Liver (tissue), 10 donors: ENCODE measurements at places on chromosomes 6 and 20. TPM values are rescaled to one million over a fixed set of nuclear protein-coding genes. Genes with fewer than 3 reads are reported as not detected.

- DNase-seq = no peak
These were observed 1.1 kb downstream of the ORC3 start for GRCh38 chr6:87590990-87591389.

DNA sequence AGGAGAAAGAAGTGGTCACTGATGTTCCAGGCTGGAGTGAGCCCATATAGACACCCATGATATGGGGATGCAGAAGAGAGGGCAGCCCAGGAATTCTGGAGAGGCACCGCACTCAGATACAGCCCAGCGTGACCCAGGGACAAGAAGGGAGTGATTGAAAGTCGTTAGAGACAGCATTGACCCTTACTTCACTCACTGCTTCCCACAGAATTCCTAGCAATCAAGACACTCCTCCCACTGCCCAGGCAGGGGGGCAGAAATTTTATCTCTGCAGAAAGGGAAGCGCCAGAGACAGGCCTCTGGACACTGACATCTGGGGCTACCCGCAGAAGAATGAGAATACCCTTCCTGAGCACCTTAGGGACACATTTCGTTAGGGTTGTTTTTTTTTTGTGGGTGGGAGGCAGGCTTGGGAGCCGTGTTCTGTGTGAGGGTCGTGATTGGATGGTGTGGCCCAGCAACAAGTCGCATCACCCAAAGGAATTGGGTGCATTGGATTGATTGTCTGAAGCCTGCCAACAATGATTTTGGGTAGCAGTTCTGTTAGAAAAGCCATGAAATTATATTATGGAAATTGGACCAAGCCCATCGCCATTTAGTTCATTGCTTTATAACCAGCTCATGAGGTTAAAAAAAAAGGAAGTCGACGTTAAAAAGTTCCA, 45.9 kb upstream of the MAP3K4 start:
- DNase-seq = no peak

- no peak for DNase-seq
These were observed 55.6 kb downstream of the ARMC2 start for GRCh38 chr6:108903796-108904195.

NEURL2 gene
- 14.5 TPM for total RNA-seq

KIFC1 gene
- 30.0 TPM for total RNA-seq

DNA sequence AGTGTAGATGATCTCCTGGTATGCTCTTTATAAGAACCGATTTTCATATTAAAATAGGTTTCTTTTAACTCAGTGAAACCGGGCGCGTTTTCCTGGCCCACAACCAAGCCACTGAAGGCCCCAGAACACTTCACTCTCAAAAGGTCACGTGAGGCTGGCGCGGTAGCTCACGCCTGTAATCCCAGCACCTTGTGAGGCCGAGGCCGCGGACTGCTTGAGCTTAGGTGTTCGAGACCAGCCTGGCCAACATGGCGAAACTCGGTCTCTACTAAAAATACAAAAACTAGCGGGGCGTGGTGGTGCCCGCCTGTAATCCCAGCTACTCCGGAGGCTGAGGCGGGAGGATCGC, 402 bp upstream of the TAF8 start:
- DNase-seq = no peak

MCHR2 gene
- not detected for total RNA-seq

CDC25B gene
- 4.4 TPM for total RNA-seq

SAPCD1 gene
- total RNA-seq = 0.59 TPM
